ENCODE measurements at places on chromosomes 3 and 15.

DNA sequence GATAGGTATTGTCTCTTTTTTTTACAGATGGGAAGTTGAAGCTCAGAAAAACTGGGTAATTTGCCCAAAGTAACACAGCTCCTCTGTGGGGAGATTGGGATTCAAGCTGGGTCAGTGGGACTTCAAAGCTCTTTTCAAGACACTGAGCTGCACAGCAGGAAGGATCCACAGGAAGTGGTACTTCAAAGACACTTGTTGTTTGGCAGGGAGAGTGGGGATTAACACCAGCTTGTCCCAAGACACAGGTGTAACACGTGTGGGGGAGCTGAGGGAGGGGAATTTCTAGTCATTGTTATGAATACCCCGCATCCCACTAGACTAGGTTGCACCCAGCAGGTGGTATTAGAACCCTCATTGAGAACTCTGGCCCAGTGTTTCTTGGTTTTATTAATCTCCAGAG lies 116.0 kb downstream of the FOXB1 start:
- no peak for DNase-seq

DNA sequence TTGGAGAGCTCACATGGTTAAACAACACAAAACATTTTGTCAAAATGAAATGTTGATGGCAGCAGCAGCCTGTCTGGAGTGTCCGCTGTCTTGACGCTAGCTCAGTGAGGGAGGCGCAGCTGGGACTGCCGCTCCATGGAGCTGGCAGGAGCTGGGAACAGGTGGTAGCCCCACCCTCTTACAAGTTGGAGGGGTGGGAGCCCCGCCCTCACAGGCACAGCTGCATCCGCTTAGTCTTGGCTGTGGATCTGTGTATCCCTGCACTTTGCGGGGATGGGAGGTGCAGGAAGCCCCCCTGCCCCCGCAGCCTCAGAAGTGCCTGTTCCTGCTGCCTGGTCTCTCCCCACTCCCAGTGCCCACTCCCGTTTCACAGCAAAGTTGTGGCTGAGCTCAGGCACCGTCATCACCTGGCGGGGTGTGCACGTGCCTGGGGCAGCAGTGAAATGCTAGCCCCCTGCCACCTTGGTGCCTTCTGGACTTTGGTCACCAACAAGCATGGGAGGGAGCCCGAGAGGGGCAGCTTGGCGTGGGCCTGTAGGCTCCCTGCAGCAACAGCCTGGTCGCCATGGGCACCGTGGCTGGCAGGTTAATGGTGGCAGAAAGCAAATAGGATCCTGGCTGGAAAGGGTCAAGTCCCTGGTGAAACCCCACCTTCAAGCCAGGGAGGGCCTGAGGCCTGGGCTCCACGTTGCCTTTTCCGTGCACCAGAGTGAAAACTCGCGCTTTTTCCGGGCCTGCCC lies 53.8 kb upstream of the CADM2 start:
- no peak for DNase-seq

- no peak for DNase-seq
Observed at GRCh38 chr3:123831420-123831819, 52.7 kb downstream of the MYLK start.

- DNase-seq: no peak
Observed at GRCh38 chr3:152499791-152500385, 231.2 kb downstream of the MBNL1 start.

DNA sequence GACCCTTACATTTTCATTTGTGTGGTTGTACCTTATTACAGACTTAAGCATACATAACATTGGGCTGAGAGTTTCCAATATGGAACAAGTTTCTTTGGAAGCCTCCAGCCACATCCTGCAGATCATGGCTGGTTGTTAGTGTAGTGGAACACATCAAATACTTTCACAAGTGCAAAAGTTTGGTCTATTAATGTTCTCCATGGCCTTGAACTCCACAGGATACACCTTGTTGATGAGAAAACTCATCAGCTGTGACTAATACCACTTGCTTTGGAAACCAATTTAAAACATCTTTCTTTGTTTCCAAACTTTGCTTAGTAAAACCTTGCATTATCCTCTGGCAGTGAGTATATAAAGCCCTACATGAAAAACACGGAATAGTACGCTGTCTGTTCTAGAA lies 46.1 kb downstream of the MYZAP start:
- no peak for DNase-seq

DNA sequence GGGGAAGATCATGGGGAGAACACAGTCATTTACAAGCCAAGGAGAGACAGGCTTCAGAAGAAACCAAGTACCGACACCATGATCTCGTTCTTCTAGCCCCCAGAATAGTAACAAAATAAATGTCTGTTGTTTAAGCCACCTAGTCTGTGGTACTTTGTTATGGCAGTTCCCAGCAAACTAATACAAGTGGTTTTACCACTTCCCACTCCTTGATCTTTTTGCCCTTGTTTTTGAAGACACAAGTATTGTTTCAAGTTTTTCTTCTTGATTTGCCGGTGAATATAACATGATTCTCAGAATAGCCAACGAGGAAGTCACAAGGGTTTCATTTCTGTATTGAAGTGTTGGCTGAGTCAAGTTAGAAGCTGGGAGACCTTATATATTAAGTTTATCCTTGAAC lies 220.3 kb downstream of the SOX2 start:
- no peak for DNase-seq
